AG09319 (cell line): ENCODE measurements at places on chromosomes 11 and 22.

DNA sequence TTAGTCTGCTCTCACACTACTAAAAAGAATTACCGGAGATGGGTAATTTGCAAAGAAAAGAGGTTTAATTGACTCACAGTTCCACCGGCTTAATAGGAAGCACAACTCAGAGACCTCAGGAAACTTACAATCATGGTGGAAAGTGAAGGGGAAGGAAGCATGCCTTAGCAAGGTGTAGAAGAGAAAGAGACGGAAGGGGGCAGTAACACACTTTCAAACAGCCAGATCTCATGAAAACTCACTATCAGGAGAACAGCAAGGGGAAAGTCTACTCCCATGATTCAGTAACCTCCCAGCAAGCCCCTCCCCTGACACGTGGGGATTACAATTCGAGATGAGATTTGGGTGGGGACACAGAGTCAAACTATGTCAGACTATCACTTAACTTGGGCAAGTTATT lies 236.6 kb upstream of the ANO3 start:
- no peak for DNase-seq

DNA sequence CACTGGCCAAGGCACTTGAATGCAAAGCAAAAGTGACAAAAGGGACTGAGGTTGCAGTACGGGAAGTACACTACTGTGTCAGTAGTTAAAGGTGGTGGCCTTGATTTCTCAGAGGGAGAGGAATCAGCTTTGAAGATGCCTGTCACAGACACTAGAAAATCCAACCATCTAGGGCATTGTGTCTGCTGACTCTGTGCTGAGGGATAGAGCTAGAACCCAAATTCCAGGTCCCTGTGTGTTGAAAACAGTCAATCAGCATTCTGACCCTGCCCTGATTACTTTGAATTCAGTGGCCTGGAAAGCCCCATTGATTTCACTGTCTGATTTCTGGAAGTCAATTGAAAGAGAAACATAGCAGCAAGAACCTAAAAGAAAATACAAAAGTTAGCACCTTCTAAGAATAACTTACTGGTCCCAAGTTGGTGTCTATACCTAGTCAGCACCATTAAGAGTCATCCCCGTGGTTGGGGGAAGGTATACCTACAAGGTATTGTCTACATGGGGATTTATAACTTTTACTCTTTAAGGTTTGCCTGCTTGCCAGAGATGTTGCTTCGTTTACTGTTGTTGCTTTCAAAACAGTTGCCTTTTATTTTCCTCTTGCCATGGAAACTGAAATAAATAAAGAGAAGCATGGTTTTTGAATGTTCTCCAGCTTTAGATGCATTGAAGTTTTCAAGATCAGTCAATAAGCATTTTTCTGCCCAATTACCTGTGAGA lies 97.3 kb downstream of the PDHX start:
- no peak for DNase-seq

DNA sequence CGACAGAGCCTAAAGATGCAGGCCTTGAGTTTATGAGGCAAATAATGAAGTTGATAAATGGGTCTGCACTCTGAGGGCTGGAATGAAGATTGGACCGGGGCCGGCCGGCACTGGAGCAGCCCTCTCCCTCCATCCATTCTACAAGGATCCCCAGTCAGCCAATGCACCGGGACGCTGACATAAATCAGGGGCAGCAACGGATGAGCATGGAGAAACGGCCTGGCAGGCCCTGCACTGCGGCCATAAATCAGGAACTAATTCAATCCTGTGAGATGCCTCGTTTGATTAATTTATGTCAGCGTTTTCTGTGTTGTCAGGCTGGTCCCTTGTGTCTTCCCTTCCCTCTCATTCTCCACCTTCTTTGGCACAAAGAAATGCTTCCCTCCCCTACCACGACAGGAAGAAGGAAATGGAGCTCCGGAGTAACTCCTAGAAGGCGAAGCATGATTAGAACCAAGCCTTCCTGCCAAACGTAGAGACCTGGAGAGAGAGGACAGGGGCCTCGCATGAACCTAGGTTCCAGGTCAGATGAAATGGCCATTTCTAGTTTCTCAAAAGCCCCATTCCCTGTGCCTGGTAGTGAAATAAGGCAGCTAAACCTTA lies 358.4 kb downstream of the OPCML start:
- no peak for DNase-seq

DNA sequence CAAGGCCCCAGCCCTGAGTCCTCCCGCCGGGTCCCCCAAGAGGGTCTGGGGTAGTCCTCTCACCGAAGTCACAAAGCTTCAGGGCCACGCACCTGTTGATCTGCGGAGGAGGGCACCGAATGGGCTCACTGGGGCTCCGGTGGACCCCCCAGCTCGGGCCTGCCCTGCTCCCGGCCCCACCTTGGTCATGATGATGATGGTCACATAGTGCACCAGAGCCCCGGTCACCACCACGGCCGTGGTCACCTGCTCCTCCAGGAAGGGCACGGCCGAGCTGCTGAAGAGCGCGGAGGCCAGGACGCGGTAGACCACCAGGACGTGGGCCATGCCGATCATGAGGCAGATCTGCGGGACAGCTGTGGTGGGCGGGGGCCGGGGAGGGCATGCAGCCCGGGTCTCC lies 13.5 kb upstream of the SIGIRR start:
- DNase-seq, result no peak

DNA sequence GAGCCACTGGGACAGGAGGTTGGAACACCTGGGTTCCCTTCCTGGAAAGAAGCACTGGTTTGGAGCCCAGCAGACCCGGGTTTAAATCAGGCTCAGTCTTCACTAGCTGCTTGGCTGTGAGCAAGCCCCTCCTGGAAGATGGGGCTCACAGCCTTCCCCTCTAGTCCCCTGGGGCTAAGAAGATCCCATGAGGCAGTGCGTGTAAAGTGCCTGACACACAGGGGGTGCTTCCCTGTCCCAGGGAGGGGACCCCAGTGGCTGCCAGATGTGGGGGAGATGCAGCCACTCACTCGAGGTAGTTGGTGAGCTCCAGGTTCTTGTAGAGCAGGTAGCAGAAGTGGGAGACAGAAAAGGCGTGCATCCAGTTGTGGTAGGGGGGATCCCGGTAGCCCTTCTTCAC lies 93.2 kb downstream of the PDE2A start:
- DNase-seq, result no peak

- DNase-seq, result no peak
Observed at GRCh38 chr11:116707746-116708145, 65.0 kb downstream of the BUD13 start.

GRCh38 chr11:134684576-134684975 lies 272.5 kb upstream of the B3GAT1 start:
- DNase-seq, result no peak

- DNase-seq, result no peak
Observed at GRCh38 chr11:17637901-17638300, 81.5 kb upstream of the MYOD1 start.

DNA sequence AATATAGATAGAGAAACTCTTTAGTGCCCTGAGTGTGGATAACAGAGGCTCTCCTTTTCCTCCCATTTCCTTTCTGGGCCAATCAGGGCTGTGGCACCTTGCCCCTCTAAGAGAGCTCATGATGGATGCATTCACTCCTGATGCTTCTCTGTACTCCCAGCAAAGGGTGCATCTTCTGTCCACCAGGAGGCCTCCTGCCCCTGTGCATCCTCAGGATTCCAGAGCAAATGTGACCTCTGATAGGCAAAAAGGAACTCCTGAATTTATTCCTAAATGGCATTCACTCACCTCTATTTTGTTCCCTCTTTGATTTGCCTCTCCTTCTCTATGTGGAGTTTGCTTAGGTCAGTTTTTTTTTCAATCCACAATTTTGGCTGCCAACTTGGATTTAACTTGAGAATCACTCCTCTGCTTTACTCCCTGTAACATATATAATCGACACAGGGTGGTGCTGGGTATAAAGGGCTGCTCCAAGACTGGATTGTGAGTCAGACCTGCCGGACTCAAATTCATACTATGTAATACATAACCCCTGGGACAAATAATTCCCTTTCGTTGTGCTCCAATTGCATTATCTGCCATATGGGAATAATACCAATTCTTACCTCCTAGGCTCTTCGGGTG lies 1.1 kb upstream of the MRGPRX4 start:
- no peak for DNase-seq

DNA sequence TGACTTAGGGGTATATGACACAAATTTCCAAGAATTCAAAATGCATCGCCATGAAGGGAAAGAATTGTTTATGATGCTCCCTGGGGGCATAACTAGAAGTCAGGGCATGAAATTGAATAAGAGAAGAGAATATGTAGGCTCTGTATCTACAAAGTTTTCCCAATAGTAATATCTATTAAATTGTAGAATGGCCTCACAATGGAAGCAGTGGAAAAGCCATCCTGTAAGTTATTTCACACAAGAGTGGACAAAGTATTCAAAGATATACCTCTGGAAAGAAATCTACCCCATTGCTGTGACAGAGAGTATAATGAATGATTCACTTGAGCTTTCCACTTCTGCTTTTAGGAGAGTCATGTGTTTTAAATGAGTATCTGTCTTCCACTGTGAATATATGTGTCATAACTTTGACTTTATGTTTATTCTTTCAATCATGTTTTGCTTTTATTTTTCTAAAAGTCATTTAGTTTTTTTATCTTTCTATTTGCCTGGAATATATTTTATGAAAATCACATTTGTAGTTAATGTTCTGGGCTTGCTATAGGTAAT lies 65.7 kb upstream of the DDI1 start:
- no peak for DNase-seq
